ENCODE measurements at places on chromosomes 1 and 21.
A peak's percentile ranks its signal among the peaks of the same experiment; 100 is the strongest.

DNA sequence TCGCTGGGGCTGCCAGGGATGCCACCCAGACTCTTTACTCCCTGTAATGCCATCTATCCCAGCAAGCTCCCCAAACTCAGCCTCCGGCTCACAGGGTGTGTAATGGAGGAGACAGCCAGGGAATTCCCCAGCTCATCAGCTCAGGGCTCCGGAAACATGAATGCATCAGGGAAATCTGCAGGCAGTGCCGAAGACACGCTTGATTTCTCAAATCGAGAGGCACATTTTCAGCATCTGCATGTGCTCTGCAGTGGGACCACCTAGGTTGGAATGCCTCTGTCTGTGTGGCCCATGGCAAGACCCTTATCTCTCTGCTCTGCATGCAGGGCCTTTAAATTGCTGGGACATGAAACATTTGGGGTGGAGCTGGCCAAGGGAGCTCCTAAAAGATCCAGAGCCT is 170.1 kb downstream of the TRABD2B start:
- H3K36me3 ChIP-seq = no peaks in the 10 kb centered on the region
- no peak overlapping the region for H3K27ac ChIP-seq
- H3K27me3 ChIP-seq = peaks cover 8% of the 10 kb centered on the region
- DNase-seq = no peak
- no peaks in the 10 kb centered on the region for H3K4me1 ChIP-seq

- no peaks in the 10 kb centered on the region for H3K36me3 ChIP-seq
- DNase-seq = no peak
- H3K27ac ChIP-seq = no peak overlapping the region
- no peaks in the 10 kb centered on the region for H3K27me3 ChIP-seq
- no peaks in the 10 kb centered on the region for H3K4me1 ChIP-seq
Measured at GRCh38 chr1:82604524-82604923, 803.8 kb downstream of the ADGRL2 start.

GRCh38 chr21:44982558-44983250 is 42.9 kb downstream of the SLX9 start:
- H3K4me3 ChIP-seq = no peak overlapping the region
- H3K27me3 ChIP-seq = no peaks in the 10 kb centered on the region
- no peak for DNase-seq
- no peaks in the 10 kb centered on the region for H3K4me1 ChIP-seq
- H3K27ac ChIP-seq = no peak overlapping the region
- H3K36me3 ChIP-seq = peaks cover 10% of the 10 kb centered on the region

DNA sequence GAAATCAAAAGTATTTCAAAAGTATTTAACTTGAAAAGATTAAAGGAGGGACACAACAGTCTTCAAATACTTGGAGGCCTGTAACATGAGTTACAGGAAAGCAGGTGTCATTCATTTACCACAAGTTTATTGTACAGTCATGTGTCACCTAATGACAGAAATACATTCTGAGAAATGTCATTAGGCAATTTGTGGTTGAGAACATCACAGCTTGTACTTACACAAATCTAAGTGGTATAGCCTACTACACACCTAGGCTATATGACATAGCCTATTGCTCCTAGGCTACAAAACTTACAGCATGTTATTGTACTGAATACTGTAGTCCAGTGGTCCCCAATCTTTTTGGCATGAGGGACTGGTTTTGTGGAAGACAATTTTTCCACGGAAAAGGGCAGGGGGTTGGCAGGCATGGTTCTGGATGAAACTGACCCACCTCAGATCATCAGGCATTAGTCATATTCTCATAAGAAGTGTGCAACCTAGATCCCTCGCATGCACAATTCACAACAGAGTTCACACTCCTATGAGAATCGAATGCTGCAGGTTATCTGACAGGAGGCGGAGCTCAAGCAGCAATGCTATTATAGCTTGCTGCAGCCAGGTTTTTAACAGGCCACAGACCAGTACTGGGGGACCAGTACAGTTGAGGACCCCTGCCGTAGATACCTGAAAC is 25.0 kb upstream of the PHTF1 start:
- no peak for DNase-seq
- peaks cover 31% of the 10 kb centered on the region for H3K36me3 ChIP-seq
- peaks cover 44% of the 10 kb centered on the region for H3K4me1 ChIP-seq
- H3K27ac ChIP-seq = peak overlapping the region; percentile 88
- H3K4me3 ChIP-seq = peak overlapping the region; percentile 57

DNA sequence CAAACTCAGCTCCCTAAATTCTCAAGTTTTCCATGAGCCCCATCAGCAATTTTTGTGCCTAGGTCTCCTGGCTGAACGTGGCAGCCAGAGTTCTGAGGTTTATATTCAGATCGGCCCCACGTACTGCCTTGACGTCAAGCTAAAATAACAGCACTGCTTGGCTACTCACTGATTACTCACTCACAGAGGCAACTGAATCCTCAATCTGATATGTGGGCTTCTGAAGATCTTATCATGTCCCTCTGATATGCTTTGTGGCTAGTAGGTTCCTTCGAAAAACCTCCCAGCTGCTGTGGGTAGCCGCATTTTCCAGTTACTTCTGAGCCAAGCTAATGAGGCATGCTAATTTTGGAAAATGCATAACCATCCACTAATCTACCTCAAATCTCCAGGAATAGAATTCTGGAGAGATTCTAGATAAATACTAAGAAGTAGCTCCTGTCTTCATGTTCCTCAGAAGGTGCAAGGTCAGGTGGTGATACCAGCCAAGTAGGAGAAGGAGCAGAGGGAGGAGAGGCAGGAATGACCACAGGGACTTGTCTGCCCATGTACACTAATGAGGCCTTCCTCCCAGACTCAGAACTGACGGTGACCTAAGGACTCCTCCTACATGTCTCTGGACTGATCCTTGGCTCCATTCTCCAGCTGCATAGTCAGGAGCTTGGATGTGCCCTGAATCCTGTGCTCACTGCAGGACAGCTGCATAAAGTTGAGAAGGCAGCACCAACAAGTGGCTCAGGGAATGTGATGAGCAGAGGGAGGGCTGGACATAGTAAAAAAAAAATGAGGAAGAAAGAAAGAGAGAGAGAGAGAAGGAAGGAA is 263.7 kb downstream of the TNR start:
- H3K27me3 ChIP-seq = peaks cover 37% of the 10 kb centered on the region
- no peaks in the 10 kb centered on the region for H3K36me3 ChIP-seq

DNA sequence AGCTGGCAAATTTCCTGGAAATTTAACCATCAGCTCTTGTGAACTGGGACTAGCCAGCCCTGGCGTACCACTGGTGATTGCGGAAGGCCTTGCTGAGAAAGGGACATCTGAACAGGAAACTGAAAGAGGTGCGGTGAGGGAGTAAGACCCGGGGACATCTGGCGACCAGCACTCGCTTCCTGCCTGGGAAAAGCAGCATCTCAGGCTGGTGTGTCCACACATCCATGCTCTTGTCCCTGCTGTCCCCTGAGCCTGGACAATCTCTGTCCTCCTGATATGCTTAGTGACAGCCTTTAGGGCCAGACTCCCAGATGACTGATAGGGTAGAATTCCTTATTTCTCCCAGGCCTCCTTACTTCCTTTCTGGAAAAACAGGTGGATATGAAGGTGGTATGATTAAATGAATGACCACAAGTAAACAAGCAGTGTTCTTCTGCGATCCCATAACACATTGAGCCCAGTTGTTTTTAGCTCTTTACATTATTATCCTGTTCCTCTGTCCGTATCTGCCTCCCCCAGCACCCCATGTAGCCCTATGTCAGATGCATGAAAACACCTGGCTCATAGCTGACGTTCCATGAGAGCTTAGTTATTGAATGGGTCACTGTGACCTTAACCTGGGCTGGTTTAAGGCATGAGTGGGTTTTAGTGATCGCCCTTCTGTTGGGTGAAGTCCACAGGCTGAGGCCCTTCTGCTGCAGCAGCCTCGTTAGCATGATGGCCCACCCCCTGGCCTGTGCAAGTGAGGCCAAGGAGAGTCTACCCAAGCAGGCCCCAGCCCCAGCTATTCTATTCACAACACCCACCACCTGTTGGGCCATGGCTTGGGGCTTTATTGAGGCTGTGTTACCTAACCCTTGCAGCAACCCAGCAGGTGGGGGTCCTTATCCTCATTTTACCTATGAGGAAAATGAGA is 76.1 kb upstream of the GADD45A start:
- DNase-seq = no peak
- no peaks in the 10 kb centered on the region for H3K36me3 ChIP-seq
- H3K27ac ChIP-seq = no peak overlapping the region
- no peaks in the 10 kb centered on the region for H3K27me3 ChIP-seq

DNA sequence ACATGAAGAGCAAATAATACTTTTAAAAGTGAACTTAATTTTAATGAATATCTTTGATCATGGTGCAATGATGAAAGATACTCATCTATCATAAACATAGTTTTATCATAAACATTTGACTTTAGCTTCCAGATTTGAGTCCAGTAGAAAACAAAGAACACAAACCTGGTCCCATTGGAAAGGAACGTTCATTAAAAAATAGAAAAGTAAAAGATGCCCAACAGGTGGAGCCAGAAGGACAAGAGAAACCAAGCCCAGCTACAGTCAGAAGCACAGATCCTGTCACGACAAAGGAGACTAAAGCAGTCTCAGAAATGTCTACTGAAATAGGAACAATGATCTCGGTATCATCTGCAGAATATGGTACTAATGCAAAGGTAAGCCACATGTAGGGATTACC is 55.6 kb upstream of the MYOCOS start:
- H3K36me3 ChIP-seq = peaks cover 17% of the 10 kb centered on the region
- H3K27ac ChIP-seq = no peak overlapping the region
- peaks cover 6% of the 10 kb centered on the region for H3K4me1 ChIP-seq
- H3K27me3 ChIP-seq = no peaks in the 10 kb centered on the region
- DNase-seq = no peak

GRCh38 chr1:216670118-216670883 is 52.9 kb downstream of the ESRRG start:
- no peak overlapping the region for H3K4me3 ChIP-seq
- no peaks in the 10 kb centered on the region for H3K27me3 ChIP-seq
- no peak for DNase-seq

DNA sequence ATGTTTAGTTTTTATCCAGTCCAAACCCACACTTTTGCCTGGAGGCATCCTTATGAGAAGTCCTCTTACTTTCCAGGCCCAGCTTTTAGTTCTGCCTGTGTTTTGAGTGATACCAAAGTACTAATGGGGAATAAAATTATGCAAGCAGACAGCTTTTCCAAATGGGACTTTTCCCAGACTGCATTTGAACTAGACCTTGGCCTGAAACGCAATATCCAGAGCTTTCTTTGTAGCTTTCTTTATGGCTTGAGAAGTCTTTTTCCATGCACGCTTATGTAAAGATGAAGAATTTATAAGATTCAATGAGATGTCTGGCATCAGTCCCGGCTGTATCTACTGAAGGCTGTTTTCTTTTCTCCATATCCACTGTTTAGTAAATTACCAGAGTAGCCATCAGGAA is 236.6 kb upstream of the RAB4A start:
- no peak overlapping the region for H3K4me3 ChIP-seq
- H3K27me3 ChIP-seq = peaks cover 42% of the 10 kb centered on the region
- peaks cover 22% of the 10 kb centered on the region for H3K4me1 ChIP-seq

- H3K4me3 ChIP-seq = peak overlapping the region; percentile 94
- DNase-seq = no peak
- peaks cover 63% of the 10 kb centered on the region for H3K4me1 ChIP-seq
Measured at GRCh38 chr1:206560007-206560716, 52.1 kb downstream of the EIF2D start.

DNA sequence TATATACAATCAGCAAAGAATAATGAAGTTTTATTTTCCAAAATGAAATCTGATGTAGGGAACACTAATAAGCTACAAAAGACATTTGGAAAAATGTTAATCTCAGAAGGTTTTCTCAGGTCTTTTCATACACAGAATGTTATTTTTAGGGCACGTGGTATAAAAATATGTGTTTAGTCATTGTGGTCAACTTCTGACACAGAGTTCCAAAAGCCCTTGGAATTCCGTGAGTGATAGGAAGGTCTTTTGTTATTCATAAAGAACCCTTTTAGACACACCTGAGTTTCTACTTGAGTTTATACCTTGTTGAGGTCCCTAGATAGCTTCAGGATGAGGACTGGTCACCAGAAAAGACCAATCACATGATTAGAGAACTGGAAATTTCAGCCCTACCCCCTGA is 277.6 kb upstream of the NCAM2 start:
- H3K27ac ChIP-seq = no peak overlapping the region
- no peaks in the 10 kb centered on the region for H3K27me3 ChIP-seq
- H3K4me1 ChIP-seq = no peaks in the 10 kb centered on the region
- no peak for DNase-seq

DNA sequence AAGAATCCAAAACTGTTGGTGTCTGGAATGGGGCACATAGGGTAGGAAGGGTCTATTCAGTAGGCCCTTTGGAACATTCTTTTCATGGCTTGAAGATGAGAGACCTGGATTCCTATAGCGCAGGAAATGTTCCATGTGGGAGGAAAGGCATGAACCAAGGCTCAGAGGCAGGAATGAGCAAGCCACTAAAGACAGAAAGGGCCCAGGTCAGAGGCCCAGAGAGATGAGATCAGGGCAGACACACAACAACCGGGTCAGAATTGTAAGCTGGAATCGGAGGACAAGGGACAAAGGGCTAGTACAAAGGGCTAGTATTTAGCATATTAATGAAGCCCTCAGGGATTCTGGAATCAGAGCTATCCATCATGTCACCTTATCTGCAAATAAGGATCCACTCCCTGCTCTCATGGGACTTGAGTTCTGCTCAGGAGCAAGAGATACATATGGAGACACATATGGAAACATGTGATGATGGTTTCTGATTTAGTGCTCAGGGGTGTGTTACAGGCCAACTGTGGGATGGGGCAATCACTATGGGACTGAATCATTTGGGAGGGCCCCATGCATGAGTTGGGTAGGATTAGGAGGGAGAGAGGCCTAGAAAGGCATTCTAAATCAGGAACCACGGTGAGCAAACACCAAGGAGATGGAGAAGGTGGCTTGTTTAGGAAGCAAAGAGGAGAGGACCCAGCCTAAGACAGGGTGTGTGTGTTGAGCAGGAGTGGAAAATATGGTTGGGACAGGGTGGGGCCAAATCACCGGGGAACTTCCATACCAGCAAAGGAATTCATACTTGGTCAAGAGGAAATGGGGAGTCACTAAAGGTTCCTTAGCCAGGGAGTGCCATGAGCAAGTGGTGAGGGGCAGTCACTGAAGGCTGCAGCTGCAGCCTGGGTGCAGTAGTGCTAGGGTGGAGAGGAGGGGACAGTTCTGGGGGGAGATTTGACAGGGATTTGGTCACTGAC is 8.6 kb downstream of the NECTIN4 start:
- peaks cover 8% of the 10 kb centered on the region for H3K27me3 ChIP-seq
- H3K4me3 ChIP-seq = no peak overlapping the region
- H3K36me3 ChIP-seq = no peaks in the 10 kb centered on the region
- DNase-seq = no peak
- no peaks in the 10 kb centered on the region for H3K4me1 ChIP-seq

- DNase-seq = no peak
- H3K4me3 ChIP-seq = no peak overlapping the region
- H3K36me3 ChIP-seq = no peaks in the 10 kb centered on the region
- H3K27me3 ChIP-seq = peaks cover 40% of the 10 kb centered on the region
- peaks cover 18% of the 10 kb centered on the region for H3K4me1 ChIP-seq
Measured at GRCh38 chr1:21932127-21932526, 5.0 kb downstream of the HSPG2 start.

GRCh38 chr1:11806307-11806936 is 431 bp downstream of the CLCN6 start:
- peaks cover 78% of the 10 kb centered on the region for H3K4me1 ChIP-seq
- H3K27me3 ChIP-seq = no peaks in the 10 kb centered on the region
- DNase-seq = no peak
- H3K4me3 ChIP-seq = peak overlapping the region; percentile 89
- H3K27ac ChIP-seq = peak overlapping the region; percentile 97
